ENCODE measurements at places on chromosomes 7 and 10. TPM values are rescaled to one million over a fixed set of nuclear protein-coding genes. Genes with fewer than 3 reads are reported as not detected.
A peak's percentile ranks its signal among the peaks of the same experiment; 100 is the strongest.

DNA sequence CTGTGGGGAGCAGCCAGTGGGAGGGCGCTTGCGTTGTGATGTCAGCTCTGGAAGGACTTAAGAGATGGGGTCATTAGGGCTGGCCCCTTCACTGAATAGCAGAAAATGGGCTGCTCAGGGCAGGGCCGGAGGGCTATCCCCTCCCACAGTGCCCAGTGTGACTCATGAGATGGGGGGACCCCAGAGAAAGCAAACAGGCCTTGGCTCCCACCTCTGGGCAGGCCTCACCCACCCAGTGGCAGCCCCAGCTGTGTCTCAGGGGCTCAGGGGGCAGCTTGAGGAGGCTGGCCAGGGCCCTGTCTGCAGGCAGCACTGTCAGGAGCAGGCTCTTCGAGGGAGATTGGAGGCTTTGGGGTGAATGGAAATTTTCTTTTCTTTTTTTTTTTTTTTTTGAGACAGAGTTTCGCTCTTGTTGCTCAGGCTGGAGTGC lies 168.3 kb downstream of the SLIT1 start:
- no peaks in the 10 kb centered on the region for H3K36me3 ChIP-seq
- no peak for DNase-seq
- H3K4me1 ChIP-seq: peaks cover 19% of the 10 kb centered on the region
- H3K4me3 ChIP-seq: no peak overlapping the region

Gene PIK3CG
- total RNA-seq: 4.3 TPM

GRCh38 chr7:3013975-3014792 lies 29.5 kb downstream of the CARD11 start:
- H3K27ac ChIP-seq: no peak overlapping the region
- H3K27me3 ChIP-seq: no peaks in the 10 kb centered on the region
- no peaks in the 10 kb centered on the region for H3K4me1 ChIP-seq
- no peak for DNase-seq
- H3K4me3 ChIP-seq: no peak overlapping the region

DNA sequence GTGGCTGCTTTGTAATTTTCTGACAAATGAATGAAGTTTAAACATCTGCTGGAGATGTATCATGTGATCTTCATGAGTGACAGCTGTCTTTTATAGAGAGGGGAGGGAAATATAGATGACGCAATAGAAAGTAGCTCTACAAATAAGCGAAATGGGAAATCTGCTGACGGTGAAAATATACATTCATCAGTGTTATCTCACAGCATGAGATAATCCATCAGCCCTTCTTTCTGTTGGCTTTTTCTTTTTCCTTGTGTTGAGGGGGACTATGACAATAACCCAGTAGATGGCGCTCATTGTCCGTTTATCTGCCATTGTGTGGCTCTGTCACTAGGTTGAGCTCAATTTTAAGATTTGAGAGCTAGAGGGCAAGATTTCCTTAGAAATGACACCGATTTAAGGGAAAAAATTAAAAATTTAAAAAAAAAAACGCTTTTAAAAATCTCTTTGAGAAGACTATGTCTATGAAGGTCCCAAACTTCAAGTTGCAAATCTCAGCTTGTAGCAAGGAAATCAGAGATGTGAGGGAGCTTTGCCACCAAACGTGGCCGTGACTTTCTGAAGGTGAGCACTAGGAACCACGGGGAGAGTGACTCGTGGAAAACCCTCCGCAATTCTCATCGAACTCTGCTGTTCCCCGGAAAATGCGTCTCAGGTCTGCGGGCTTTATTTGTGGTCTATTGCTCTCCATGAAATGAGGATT lies 114.6 kb upstream of the SFMBT2 start:
- H3K27ac ChIP-seq: no peak overlapping the region
- H3K27me3 ChIP-seq: peaks cover 8% of the 10 kb centered on the region
- peak; percentile 80 for DNase-seq
- no peaks in the 10 kb centered on the region for H3K4me1 ChIP-seq

DNA sequence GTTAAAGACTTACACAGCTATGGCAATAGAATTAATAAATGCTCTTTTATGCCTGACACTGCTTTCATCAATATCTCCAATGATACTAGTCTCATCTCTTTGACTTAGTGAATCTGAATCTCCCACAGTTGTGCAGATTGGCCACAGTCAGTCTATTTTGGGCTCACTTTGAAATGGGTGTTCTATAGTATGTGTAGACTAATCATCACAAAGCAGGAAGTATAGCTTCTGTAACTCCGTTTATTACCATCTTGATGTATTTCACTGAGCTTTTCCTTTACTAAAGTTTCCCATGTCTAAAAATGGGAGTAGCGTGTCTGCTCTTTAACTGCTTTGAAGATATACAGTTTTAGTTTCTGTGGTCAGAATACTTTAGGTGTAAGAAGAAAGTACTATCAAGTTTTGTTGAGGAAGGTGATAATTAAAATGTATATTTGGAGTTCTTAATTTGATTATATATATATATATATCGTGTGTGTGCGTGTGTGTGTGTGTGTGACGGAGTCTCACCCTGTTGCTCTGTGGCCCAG lies 70.1 kb downstream of the ST7 start:
- no peak overlapping the region for H3K27ac ChIP-seq
- no peaks in the 10 kb centered on the region for H3K27me3 ChIP-seq
- no peaks in the 10 kb centered on the region for H3K36me3 ChIP-seq
- no peak overlapping the region for H3K4me3 ChIP-seq
- no peaks in the 10 kb centered on the region for H3K4me1 ChIP-seq
- DNase-seq: no peak
